ENCODE measurements at places on chromosomes 12 and 14. TPM values are rescaled to one million over a fixed set of nuclear protein-coding genes. Genes with fewer than 3 reads are reported as not detected.

DNA sequence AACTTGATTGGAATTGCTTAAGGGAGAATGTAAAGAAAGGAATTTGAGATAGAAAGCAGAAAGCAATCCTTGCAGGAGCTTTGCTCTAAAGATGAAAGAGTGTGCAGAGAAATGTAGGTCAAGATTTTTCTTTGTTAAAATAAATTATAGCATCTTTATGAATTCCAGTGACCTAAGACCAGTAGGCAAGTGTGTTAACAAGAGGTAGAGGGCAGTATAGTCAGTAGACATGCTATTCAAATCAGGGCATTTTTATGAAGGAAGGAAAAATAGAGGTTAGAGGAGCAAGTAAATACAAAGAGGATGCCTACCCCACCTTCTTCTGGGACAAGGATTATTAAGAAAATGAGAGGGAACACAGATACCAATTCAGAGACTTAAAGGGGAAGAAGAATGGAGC is 148.5 kb downstream of the PLCZ1 start:
- DNase-seq = no peak

GRCh38 chr12:115791331-115791730 is 486.2 kb downstream of the MED13L start:
- no peak for DNase-seq

- DNase-seq = no peak
Measured at GRCh38 chr12:22532317-22532716, 12.0 kb downstream of the C2CD5 start.

DNA sequence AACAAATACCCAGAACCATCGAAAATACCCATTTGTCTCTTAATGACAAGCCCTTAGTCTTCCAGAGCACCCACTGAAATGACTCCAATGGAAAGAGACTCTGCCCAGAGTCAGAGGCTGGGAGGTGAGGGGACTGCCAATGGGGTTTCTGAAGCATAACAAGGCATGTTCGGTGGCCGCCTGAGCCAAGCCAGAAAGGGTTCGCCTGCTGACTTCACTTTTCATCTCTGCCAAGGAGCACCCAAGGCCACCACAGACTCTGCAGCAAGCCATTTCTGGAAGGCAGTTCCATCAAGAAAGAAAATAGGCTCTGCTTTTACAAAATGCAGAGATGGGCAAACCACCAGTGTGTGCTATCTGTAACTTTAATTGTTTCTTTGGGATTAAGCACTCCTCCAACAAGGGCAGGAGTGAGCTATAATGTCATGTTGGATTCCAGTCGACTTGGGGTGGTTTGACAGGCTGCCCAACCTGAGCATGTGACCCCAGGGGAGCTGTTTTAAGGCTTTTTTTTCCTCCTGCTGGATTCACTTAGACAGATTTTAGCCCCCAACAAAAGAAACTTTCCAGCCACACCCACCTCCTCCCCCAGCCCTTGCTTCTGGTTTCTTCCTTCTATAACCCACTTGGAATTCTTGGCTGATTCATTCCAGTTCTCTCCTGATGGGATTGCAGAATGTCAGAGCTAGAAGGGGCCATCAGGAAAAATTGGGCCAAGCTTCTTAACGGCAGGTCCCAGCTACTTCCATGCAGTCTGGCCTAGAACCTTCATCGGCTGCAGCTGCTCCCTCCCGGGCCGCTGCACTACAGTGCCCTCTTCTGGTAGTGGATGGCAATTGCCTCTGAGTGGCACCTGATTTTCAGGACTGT is 24.1 kb downstream of the CKAP4 start:
- DNase-seq = peak; percentile 66

GRCh38 chr12:109064143-109064542 is 11.8 kb downstream of the USP30 start:
- no peak for DNase-seq

GRCh38 chr12:51941011-51941581 is 10.4 kb upstream of the ACVR1B start:
- no peak for DNase-seq

GRCh38 chr14:30445011-30445793 is 113.8 kb upstream of the G2E3 start:
- DNase-seq = no peak

DNA sequence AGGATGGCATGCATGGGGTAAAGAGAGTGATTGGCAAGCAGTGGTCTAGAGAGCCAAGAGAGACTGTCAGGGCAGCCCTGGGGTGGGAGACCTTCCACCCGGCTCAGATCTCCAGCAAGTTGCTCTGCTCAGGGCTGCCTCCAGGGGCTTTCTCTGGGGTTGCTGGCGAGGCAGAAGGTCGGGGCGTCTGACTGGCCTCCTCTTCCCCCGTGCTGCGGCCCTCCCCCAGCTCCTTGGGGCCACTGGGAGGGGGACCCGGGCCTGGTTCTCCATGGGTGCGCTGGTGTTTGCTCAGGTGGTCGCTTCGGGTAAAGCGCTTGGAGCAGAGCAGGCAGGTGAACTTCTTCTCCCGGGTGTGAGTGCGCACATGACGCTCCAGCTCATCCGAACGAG is 6.6 kb upstream of the AAAS start:
- no peak for DNase-seq

LBHD2 gene
- not detected for total RNA-seq

HPD gene
- total RNA-seq = not detected

All from frontal cortex (tissue), 4 donors.